ENCODE measurements at places on chromosomes 16 and 17.

- DNase-seq = no peak
These were observed 983.9 kb upstream of the EEF2KMT start for GRCh38 chr16:6081320-6081976.

DNA sequence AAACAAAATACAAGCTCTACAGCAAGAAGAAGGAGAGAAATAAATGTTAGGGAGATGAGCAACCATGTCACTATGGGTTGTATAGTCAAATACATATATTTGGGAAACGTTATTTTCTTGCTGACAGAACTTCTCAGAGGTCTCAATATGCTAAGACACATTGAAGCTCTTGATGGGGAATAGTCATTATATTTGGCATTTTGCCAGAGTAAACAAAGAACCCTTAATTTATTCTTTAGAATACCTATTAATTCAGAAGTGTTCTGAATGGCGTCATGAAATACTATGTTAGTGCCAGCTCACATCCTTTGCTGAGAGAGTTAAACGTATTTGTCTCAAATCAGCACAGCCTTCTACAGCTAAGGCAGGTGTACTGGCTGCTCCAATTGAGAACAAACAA lies 458.9 kb downstream of the CDH13 start:
- DNase-seq = no peak

DNA sequence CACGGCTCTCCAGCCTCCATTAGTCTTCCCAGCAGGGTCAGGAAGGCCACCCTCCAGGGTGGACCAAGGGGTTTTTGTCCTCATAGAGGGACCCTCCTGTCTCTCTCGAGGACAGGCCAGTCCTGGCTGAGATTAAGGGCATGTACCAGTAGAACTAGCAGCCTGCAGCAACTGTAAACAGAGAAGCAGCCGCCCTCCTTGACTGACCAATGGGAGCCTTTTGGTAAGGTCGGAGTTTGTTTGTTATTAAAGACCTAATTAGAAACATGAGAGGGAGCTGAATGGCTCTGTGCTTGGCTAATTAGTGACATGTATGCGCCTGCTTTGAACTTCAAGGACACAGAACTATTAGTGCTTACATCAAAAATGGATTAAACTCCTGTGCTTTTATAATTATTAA lies 80.0 kb downstream of the CCDC182 start:
- DNase-seq = no peak

DNA sequence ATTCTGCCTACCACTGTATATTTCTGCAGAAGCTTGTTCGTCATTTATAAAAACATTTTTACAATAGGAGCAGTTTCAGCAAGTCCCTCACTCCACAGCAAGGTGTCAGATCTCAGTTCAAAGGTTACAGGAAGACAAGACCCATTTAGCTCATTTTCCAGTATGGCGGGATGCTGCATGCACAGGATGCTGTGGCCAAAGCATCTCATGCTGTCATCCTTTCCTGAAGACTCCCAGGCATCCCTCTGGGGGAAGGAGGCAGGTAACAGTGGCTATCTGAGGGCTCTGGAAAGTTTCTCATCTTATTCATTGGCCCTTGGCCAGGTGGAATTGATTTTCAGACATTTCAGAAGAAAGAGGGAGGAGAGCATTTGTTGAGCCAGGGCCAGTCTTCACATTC lies 539.3 kb upstream of the CDH5 start:
- DNase-seq = no peak

- DNase-seq = no peak
These were observed 195.3 kb upstream of the RPL38 start for GRCh38 chr17:74008196-74008595.

- no peak for DNase-seq
These were observed 72.7 kb downstream of the GNAO1 start for GRCh38 chr16:56263711-56264608.

GRCh38 chr17:4837471-4838308 lies 4.5 kb downstream of the MINK1 start:
- no peak for DNase-seq

DNA sequence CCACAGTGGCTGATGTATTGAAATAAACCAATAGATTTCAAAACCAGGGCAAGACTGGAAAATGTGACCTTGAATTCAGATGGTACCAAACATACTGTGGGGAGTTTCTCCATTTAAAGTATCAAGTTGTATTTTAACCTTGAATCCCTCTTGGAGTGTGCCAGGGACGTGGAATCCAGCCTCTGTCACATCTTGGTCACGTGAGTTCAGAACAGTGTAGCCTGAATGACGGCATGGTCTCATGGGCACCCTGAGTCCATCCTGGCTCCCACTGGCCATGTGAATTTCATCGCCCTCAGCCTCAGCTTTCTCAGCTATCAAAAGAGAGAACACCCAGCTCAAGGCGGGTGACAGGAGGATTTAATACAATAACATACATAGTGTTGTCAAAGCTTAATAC lies 6.8 kb downstream of the ZNF771 start:
- DNase-seq = no peak

- DNase-seq = no peak
These were observed 4.3 kb downstream of the POLG2 start for GRCh38 chr17:64492481-64493109.

DNA sequence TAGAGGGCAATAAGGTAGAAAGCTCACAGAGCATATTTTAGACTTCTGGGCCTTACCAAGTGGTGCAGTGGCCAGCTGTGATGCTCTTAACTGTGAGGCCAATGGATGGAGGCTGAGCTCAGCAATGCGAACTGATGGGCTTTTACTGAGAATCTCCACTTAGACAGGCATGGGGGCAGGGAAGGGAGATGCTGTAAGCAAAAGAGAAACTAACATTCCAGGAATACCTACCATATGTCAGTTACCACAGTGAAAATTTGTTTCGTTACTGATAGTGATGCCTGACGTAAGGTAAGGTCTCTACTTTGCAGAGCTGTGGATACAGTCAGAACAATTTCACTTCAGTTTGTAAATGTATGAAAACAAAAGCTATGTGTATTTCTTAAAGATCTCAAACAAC lies 250.6 kb upstream of the ZFHX3 start:
- no peak for DNase-seq

DNA sequence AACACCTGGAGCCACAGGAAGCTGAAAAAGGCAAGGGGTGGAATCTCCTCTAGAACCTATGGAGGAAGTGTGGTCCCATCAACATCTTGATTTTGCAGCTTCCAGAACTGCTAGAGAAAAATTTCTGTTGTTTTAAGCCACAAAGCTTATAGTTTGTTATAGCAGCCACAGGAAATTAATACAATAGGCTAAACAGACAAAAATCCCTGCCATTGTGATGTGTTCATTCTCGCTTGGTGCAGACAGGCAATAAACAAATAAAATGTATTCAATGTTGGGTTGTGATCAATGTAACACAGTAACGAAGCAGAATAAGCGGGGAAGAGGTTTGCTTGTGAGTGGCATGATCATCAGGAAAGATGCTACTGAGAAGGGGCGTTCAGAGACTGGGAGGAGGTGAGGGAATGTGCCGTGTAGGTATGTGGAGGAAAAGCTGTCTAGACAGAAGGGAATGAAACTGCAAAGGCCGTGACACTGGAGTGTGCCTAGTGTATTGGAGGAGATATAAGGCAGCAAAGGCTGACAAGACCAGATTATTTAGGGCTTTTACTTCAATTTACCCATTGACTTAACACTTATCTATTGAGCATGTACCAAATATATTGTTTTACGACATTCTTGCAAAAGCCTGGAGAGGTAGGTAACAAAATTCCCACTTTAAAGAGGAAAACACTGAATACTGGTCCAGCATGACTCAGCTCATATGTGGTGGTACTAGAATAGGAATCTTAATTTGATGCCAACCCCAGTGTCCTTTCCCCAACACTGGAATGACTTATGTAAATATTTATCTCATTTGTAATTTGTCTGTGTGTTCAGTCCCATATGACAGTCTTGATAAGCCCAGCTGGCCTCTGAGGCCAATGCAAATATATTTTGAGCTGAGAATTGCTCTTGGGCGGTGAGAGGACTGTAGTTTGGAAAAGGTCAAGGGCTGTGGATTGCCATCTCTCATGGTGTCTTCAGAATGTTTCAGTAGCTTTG lies 375.9 kb downstream of the CDH13 start:
- no peak for DNase-seq

- no peak for DNase-seq
These were observed 15.6 kb upstream of the YPEL2 start for GRCh38 chr17:59315866-59316265.

DNA sequence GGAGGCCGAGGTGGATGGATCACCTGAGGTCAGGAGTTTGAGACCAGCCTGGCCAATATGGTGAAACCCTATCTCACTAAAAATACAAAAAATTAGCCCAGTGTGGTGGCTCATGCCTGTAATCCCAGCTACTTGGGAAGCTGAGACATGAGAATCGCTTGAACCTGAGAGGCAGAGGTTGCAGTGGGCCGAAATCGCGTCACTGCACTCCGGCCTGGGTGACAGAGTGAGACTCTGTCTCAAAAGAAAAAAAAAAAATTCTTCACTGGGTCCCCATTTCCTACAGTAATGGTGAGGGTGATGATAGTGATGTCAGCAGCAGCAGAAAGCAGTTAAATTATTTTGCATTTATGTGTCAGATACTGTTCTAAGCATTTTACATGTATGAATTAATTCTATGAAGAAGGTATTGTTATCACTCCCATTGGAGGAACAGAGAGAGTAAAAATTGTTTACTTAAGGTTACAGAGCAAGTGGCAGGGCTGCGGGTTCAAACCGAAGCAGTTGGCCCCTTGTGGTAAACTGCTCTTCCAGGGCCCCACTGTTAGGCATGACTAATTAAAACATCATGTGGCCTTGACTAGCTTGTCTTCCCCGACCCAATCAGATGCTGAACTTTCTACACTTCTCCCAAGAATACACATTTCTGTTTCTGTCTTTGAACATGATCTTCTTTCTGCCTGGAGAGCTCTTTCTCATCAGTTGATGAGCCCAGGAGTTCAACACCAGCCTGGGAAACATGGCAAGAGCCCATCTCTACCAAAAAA lies 45.8 kb downstream of the STAT3 start:
- no peak for DNase-seq

DNA sequence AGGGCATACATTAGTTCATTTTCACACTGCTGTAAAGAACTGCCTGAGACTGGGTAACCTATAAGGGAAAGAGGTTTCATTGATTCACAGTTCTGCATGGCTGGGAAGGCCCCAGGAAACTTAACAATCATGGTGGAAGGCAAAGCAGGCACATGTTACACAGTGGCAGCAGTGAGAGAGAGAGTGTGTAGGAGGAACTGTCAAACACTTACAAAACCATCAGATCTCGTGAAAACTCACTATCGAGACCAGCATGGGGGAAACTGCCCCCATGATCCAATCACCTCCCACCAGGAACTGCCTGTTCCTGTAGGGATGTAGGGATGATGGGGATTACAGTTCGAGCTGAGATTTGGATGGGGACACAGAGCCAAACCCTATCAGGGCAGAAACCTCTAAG lies 17.2 kb downstream of the NUBP1 start:
- no peak for DNase-seq

GRCh38 chr16:50800074-50800473 lies 58.2 kb downstream of the CYLD start:
- no peak for DNase-seq

DNA sequence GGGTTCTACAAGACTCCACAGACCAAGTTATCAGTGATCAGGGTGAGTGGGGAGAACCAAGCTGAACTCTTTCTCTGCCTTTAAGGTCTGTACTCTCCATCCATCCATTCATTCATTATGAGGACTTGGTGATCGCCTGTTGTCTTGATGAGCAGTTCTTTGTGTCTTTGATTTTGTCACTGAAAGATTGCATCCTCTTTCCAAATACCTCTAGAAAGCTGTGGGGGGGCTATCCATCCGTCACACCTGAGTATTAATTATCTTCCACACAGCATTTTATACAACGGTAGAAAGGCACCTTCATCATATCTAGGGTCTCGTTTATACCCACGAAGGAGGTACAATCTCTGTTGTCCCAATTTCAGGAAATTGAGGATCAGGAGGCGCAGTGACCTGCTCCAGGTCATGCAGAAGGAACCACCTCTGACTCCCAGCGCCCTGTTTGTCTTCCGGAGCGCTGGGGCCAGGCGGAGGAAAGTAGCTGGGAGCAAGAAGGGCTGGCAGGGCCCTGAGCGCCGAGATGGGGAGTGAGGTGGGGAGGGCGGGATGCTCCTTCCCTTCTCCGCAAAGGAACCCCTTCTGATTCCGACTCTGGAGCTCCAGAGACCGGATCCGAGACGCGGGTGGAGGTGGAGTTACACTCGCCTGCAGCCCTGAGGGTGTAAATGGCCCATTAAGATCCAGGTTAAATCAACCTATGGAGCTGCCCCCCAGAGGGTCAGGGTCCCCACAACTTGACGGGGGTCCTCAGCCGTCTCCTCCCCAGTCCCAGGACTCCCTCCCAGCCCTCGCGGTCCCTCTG lies 605 bp upstream of the ABAT start:
- no peak for DNase-seq

GRCh38 chr17:74730491-74731346 lies 6.3 kb upstream of the RAB37 start:
- DNase-seq = no peak
